DND-41 (cell line): ENCODE measurements at places on chromosomes 7 and 10.

GRCh38 chr10:131776496-131776895, 124.3 kb upstream of the PPP2R2D start:
- no peaks in the 10 kb centered on the region for H3K27me3 ChIP-seq
- no peak for DNase-seq
- no peaks in the 10 kb centered on the region for H3K36me3 ChIP-seq
- H3K27ac ChIP-seq: no peak overlapping the region

DNA sequence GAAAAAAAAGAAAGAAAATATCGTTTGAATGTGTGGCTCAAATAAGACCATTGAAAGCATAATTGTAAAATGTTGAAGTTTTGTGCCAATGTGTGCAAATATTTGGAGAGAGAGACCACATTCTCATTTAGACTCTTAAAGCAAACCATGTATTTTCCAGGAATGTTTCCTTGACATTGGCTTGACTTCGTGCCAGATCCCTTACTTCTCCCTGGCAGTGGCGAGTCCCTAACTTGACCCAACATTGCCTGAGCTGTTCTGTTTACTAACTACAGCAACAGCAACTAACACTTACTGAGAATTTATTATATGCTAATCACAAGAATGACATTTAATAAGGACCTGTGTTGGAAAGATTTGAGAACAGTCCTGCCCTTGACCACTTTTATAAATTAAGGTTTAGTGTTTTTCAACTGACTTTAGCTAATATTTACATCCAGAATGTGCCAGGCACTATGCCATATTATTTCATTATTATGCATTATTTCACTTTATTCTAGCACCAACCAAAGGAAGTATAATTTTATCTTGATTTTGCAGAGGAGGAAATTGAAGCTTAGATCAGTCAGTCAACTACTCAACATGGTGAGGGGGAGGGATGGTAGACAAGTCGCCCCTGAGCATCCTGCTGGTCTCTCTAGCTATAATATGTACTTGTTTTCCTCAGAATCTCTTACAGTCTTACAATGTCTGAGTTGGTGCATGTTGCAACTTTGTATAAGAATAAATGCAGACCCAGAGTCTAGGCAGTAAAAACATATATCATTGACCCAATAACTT, 29.7 kb downstream of the ZNF467 start:
- no peak overlapping the region for H3K27ac ChIP-seq
- no peak overlapping the region for H3K4me3 ChIP-seq
- no peaks in the 10 kb centered on the region for H3K36me3 ChIP-seq
- peaks cover 23% of the 10 kb centered on the region for H3K27me3 ChIP-seq
- DNase-seq: no peak

GRCh38 chr7:28176174-28176573, 4.4 kb downstream of the JAZF1 start:
- peaks cover 11% of the 10 kb centered on the region for H3K4me1 ChIP-seq
- H3K4me3 ChIP-seq: no peak overlapping the region

- H3K27me3 ChIP-seq: no peaks in the 10 kb centered on the region
- H3K4me1 ChIP-seq: no peaks in the 10 kb centered on the region
- no peak overlapping the region for H3K4me3 ChIP-seq
Measured at GRCh38 chr7:91083855-91084644, 180.2 kb upstream of the FZD1 start.

- peaks cover 45% of the 10 kb centered on the region for H3K4me1 ChIP-seq
- no peak overlapping the region for H3K27ac ChIP-seq
- DNase-seq: no peak
- peak overlapping the region; percentile 28; the same call in 1 of the 2 replicates for H3K4me3 ChIP-seq
- H3K27me3 ChIP-seq: no peaks in the 10 kb centered on the region
- peaks cover 3% of the 10 kb centered on the region; the same call in 1 of the 2 replicates for H3K36me3 ChIP-seq
Measured at GRCh38 chr10:110498982-110499795, 1.5 kb downstream of the DUSP5 start.

DNA sequence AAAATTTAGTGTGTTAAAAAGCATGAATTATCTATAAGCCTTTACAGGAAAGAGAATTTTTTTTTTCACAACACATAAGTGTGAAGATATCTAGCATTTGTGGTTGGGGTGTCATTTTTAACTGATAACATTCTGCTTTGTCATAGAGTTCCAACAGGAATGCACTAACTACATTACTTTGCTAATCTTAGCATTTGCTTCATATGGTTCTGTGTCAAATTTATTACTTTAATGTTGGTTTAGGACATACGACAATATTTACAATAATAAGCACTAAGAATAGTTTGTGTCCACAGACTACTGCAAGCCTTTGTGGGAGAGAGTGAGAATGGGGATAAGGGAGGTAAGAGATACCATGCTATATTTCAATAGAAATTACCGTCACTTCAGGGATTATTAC, 40.6 kb upstream of the MAGI2 start:
- no peaks in the 10 kb centered on the region for H3K4me1 ChIP-seq
- no peak overlapping the region for H3K4me3 ChIP-seq
- no peak for DNase-seq
- no peaks in the 10 kb centered on the region for H3K27me3 ChIP-seq
- no peaks in the 10 kb centered on the region for H3K36me3 ChIP-seq

- no peak for DNase-seq
- no peaks in the 10 kb centered on the region for H3K27me3 ChIP-seq
- H3K36me3 ChIP-seq: no peaks in the 10 kb centered on the region
- H3K4me3 ChIP-seq: no peak overlapping the region
- no peaks in the 10 kb centered on the region for H3K4me1 ChIP-seq
- no peak overlapping the region for H3K27ac ChIP-seq
Measured at GRCh38 chr7:17552373-17552772, 253.9 kb downstream of the AHR start.

DNA sequence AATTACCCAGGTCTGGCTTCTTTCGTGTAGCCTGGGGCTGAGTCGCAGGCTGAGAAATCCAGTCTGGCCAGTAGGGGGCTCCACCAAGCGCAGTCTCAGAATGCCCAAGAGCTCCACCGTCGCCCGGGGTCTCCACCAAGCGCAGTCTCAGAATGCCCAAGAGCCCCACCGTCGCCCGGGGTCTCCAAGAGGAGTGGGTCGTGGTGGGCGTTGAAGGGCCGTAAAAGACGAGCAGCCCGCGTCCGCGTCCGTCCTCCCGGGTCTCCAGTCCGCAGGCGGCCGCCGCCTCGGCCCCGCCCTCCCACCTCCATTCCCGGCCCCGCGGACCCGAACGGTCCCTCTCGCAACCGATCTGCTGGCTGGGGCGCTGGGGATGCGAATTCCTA, 892 bp upstream of the ZYX start:
- H3K27me3 ChIP-seq: no peaks in the 10 kb centered on the region
- peaks cover 35% of the 10 kb centered on the region for H3K4me1 ChIP-seq
- peak; percentile 85 for DNase-seq
- H3K36me3 ChIP-seq: no peaks in the 10 kb centered on the region

DNA sequence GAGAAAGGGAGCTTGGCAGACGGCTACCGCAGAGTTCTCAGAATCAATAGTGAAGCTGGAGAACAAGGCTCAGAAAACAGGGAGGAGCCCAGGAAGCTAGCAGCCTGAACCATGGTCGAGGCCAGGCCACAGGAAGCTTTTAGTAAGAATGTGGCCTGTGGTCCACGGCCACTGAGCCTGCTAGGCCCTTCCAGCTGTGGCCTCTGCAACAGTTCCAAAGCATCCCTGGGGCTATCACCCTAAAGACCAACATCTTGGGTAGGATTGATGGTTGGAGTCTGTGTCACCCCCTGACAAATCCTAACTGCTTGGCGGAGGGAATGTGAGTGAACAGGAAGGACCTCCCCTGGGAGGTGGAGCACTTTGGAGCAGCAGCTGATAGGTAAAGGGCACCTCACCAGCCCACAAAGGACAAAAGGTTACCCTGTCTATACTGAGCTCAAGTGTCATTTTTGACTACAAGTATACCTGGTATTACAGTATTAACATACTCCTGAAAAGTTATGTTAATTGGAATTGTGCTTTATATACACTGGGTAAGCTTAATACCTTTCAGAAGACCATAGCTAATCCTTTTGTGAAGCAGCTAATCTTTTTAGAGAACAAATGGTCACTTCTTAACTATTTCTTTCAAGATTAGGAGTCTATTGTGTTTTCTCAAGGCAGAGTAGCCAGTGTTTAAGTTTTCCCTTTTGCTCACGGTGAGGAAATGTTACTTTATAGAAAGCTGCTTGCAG, 18.7 kb downstream of the PTPRE start:
- H3K27me3 ChIP-seq: no peaks in the 10 kb centered on the region
- no peaks in the 10 kb centered on the region for H3K4me1 ChIP-seq
- no peak overlapping the region for H3K27ac ChIP-seq
- DNase-seq: no peak

GRCh38 chr10:128011059-128011979, 104.4 kb downstream of the PTPRE start:
- H3K36me3 ChIP-seq: no peaks in the 10 kb centered on the region
- H3K27me3 ChIP-seq: peaks cover 6% of the 10 kb centered on the region
- H3K4me1 ChIP-seq: peaks cover 9% of the 10 kb centered on the region
- no peak overlapping the region for H3K27ac ChIP-seq
- H3K4me3 ChIP-seq: no peak overlapping the region

DNA sequence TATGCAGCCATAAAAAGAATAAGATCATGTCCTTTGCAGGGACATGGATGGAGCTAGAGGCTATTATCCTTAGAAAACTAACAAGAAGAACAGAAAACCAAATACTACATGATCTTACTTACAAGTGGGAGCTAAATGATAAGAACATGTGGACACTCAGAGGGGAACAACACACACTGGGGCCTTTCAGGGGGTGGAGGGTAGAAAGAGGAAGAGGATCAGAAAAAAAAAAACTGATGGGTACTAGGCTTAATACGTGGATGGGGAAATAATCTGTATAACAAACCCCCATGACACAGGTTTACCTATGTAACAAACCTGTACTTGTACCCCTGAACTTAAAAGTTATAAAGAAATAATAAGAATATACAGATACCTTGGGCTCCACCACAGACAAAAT, 514.2 kb downstream of the ARL4A start:
- no peak overlapping the region for H3K4me3 ChIP-seq
- H3K36me3 ChIP-seq: no peaks in the 10 kb centered on the region
- H3K27me3 ChIP-seq: no peaks in the 10 kb centered on the region
- no peak overlapping the region for H3K27ac ChIP-seq

GRCh38 chr7:150831851-150832250, 20.5 kb upstream of the AOC1 start:
- H3K27me3 ChIP-seq: peaks cover 29% of the 10 kb centered on the region
- H3K4me1 ChIP-seq: no peaks in the 10 kb centered on the region
- no peak overlapping the region for H3K4me3 ChIP-seq
- DNase-seq: no peak
- no peak overlapping the region for H3K27ac ChIP-seq
- no peaks in the 10 kb centered on the region for H3K36me3 ChIP-seq

GRCh38 chr7:93178213-93178612, 30.0 kb upstream of the SAMD9L start:
- no peaks in the 10 kb centered on the region for H3K36me3 ChIP-seq
- no peaks in the 10 kb centered on the region for H3K4me1 ChIP-seq
- peaks cover 13% of the 10 kb centered on the region for H3K27me3 ChIP-seq
- DNase-seq: no peak
- H3K27ac ChIP-seq: no peak overlapping the region

GRCh38 chr7:114928060-114928459, 6.2 kb downstream of the MDFIC start:
- H3K36me3 ChIP-seq: peaks cover 21% of the 10 kb centered on the region
- H3K27me3 ChIP-seq: no peaks in the 10 kb centered on the region
- H3K4me3 ChIP-seq: peak overlapping the region; percentile 41
- H3K27ac ChIP-seq: peak overlapping the region; percentile 84
- DNase-seq: peak; percentile 21

- DNase-seq: no peak
- H3K27ac ChIP-seq: no peak overlapping the region
- H3K4me3 ChIP-seq: no peak overlapping the region
- H3K36me3 ChIP-seq: peaks cover 81% of the 10 kb centered on the region
- peaks cover 39% of the 10 kb centered on the region for H3K4me1 ChIP-seq
Measured at GRCh38 chr10:1043532-1043995, 5.4 kb downstream of the IDI1 start.
